A549 treated with CpdA at 1 μM for 4 hours (cell line): ENCODE measurements at places on chromosomes 4 and X. TPM values are rescaled to one million over a fixed set of nuclear protein-coding genes. Genes with fewer than 3 reads are reported as not detected.

The C4orf50 gene
- not detected in 5 replicates for total RNA-seq

The FMR1 gene
- 19.3 to 25.8 TPM (median 24.7 TPM) in 5 replicates for total RNA-seq

The LONRF3 gene
- total RNA-seq, result 2.4 to 3.8 TPM (median 3.4 TPM) in 5 replicates

The ADRA2C gene
- total RNA-seq, result 5.3 to 11.7 TPM (median 10.4 TPM) in 5 replicates

The MAPK10 gene
- total RNA-seq, result 0.34 to 0.66 TPM (median 0.44 TPM) in 5 replicates

The PCDH18 gene
- 0.02 TPM in 1 of 5 replicates, not detected in the others for total RNA-seq

The GPC3 gene
- total RNA-seq, result 0.16 TPM in 1 of 5 replicates, not detected in the others

The PDZD4 gene
- 2.7 to 3.5 TPM (median 3.0 TPM) in 5 replicates for total RNA-seq

The FGF5 gene
- 0.20 to 0.56 TPM (median 0.42 TPM) in 5 replicates for total RNA-seq
